ENCODE measurements at places on chromosomes 13 and 19.

DNA sequence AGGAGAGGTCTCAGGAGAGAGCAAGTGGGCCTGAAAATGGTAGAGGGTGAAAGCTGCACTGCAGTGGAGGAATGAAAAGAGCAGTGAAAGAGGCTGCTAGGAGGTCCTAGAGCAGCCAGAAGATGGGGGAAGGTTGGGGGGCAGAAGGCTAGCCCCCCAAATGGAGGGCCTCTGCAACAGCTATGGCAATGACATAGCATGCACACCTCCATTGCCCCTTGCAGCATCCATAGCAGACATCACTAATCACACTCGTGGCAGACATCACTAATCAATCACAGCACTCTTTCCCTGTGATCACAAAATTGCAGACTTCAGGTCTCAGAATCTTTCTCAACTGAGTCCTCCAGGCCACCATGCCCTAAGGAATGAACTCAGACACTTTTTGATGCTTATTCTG, 21.9 kb downstream of the CCL25 start:
- no peak for DNase-seq

GRCh38 chr19:50490411-50490811, 13.8 kb upstream of the GARIN5A start:
- DNase-seq, result no peak

GRCh38 chr13:73998631-73999030, 135.6 kb downstream of the KLF12 start:
- DNase-seq, result no peak

- no peak for DNase-seq
These were observed 814 bp downstream of the NBEA start for GRCh38 chr13:34942732-34943435.

DNA sequence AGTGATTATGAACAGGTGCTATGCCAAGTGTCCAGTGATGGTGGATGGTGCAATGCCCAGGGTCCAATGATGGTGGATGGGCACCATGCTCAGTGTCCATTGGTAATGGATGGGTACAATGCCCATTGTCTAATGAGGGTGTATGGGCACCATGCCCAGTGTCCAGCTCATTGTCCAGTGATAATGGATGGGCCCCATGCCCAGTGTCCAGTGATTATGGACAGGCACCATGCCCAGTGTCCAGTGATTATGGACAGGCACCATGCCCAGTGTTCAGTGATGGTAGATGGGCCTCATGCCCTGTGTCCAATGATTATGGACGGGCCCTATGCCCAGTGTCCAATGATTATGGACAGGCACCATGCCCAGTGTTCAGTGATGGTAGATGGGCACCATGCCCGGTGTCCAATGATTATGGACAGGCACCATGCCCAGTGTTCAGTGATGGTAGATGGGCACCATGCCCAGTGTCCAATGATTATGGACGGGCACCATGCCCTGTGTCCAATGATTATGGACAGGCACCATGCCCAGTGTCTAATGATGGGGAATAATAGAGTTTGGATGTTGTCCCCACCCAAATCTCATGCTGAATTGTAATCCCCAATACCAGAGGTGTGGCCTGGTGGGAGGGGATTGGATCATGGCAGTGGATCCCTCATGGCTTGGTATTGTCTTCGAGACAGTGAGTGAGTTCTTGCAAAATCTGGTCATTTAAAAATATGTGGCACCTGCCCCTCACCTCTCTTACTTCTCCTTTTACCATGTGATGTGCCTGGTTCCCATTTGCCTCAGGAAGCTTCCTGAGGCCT, 87.8 kb downstream of the ANKRD10 start:
- DNase-seq, result no peak

- no peak for DNase-seq
These were observed 379.6 kb downstream of the SLITRK6 start for GRCh38 chr13:85419611-85420010.

DNA sequence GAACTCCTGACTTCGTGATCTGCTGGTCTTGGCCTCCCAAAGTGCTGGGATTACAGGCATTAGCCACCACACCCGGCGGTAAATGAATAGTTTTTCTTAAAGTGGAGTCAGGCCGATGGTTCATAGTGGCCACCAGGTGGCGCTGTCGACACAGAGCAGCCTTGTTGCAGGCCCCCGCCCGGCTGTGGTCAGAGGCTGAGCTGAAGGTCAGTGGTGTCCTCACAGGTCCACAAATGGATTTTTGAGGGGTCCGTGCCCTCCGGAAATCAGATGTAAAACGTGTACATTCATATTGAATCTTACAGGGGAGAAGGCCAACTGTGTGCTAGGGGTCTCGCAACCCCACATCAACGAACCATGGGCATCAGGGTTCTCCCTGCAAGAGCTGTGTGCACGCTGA, 13.4 kb upstream of the WDR18 start:
- no peak for DNase-seq

- DNase-seq, result no peak
These were observed 1503.5 kb downstream of the UQCRFS1 start for GRCh38 chr19:27709496-27709895.

GRCh38 chr13:112781881-112782361, 92.1 kb downstream of the ATP11A start:
- no peak for DNase-seq

- no peak for DNase-seq
These were observed 882.1 kb downstream of the UQCRFS1 start for GRCh38 chr19:28330831-28331230.
